Right renal cortex interstitium (tissue), 3 donors: ENCODE measurements at places on chromosomes 2 and 18.

GRCh38 chr2:234703258-234703657 lies 206.4 kb upstream of the ARL4C start:
- DNase-seq: no peak

DNA sequence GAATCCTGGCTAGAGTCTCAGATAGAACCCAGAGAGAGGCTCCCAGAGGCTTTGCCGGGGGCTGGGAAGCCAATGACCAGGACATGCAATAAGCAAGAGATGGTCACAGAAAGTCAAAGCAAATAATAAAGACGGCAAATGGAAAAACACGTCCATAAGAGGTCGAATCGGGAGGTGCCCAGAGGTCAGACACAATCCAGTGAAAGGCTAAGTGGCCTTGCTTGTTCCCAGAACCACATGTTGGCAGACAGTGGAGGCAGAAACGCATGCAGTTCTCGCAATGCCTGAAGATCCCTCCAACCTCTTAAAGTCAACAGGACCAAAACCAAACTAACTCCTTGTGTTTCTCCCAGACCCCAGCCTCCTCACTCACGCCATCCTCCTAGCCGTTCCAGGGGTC lies 3.0 kb downstream of the CYB5A start:
- no peak for DNase-seq

- DNase-seq: no peak
Measured at GRCh38 chr2:235596272-235596671, 102.4 kb downstream of the AGAP1 start.

DNA sequence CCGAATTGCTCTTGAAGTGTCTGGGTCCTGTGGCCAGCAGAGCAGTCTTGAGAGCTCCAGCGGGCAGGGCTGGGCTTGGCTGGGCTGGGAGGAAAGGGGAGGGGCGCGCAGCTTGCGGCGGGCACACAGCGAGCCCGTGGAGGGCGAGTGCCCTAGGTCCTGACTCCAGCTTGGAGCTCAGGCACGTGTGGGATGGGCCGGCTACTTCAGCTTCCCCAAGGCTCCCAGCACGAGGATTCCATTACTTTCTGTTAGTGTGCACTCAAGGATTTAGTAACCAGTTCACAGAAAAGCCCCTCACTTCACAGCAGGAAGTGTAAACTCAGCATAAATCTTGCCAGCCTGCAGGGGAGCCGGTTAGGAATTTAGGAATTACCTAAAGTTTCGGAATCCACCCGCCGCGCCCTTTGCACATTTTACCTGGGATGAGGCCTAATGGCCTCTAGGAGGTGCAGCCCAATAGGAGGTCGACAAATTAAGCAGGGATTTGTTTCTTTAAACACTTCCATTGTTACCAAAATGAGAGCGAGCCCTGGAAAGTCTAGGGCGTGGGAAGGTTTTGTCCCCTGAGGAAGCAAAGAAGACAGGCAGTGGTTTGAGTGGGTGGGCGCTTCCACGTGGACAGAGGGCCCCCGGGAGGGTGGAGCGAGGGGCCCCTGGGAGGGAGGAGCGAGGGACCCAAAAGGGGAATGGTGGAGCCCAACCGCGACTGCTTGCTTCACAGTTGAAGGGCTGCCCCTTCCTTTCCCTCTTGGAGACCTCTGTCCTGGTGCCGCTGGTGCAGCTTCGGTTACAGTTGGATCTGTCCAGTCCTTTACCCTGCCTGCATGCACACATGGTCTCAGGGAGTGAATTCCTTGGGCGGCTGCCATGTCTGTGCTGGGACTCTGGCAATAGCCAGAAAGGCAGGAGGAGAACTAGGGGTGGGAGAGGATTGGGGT lies 93.3 kb downstream of the CTAGE1 start:
- DNase-seq: no peak

DNA sequence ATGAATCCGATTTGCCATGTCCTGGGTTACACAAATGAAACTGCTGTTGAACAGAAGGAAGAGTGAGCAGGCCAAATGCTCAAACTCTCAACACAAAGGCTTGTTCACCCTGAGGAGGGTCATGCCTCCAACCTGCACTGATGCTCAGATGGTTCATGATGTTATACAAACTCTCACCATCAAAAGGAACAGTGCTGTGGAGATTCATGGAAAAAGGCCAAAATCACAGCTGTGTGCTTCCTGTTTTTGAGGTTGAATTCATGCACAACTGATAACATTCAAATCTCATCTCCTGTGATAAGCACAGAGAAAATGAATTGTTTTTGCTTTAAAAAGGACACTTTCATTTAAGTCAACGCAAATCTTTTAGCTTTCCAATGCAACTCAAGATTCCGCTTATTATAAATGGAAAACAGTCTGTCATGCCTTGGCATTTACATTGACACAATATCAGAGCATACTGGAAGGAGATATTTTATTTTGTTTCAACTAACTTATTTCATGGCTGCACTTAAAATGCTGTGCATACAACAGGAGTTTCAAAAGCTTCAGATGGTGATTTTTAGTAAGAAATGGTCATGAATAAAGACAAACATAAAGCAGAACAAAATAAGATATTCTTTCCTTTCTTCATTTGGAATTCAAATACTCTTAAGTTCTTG lies 22.2 kb upstream of the TTN start:
- no peak for DNase-seq

DNA sequence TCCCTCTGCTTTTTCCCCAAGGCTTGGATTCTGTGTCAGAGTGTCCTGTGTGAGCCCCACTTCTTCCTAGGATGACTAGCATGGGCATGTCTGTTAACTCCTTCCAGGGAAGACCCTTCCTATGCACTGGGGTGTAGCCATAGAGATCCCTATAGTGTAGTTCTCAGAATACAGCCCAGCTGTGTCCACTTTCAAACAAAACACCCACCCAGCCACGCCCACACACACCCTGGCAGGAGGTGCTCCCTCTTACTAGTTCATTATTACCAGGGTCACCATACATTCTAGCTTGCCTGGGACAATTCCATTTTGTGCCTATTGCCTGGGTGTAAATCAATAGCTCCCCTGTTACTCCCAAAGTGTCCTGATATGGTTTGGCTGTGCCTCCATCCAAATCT lies 195.6 kb downstream of the MYCN start:
- DNase-seq: no peak

DNA sequence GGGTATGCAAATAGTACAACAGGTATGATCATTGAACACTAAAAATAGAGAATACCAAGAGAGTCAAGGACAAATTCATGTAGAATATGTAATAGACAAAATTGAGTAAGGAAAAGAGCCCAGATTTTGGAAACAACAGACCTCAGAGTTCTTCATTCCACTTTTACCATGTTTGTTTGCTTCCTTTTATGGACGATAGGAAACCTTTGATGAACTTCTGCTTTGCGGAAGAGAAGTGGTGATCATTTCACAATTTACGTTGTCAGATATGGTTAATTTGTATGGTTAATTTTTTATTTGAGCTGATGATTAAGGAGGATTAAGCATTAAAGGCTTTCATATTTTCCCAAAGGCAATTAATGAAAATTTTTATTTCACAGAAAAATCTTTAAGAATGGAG lies 16.3 kb downstream of the MARCHF7 start:
- no peak for DNase-seq

DNA sequence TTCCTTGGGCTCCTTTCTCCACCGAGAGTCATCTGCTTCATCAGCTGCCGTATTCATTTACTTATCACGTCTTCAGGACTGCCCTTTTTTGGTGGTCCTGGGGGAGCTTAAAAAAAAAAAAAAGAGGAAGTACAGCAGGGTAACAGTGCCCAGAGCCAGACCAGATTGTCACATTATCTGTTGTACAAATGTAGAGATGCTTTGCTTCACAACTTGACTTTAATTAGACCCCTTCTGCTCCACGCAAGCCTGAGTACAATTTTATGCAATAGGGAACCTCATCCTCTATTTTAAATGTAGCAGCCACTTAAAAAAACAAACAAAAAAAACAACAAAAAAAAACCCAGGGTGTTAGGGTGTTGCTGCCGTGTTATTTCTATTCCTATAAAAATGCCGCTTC lies 128.3 kb downstream of the PRPF40A start:
- DNase-seq: no peak

DNA sequence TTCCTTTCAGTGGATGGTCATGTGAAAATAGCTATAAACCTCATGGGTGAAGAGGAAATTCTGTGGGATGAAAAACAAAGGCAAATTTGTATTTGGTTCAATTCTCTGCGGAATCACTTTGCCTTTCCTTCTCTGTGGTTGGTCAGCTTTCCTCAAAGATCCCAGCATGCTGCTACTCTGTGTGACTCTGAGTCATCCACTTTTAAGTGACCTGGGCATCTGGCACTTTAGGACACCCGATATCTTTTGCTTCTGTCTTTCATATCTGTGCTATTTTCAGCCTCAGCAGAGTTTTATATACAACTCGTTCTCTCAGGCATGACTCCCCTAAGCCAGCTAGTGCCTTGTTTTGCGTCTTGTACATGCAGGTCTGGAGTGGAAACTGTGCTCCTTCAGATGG lies 217.0 kb upstream of the PIEZO2 start:
- DNase-seq: no peak
